ENCODE measurements at places on chromosomes 5 and 9.

GRCh38 chr9:89278997-89279739, 31.8 kb upstream of the CKS2 start:
- DNase-seq: no peak

- no peak for DNase-seq
These were observed 9.5 kb downstream of the NPM1 start for GRCh38 chr5:171397190-171397589.

- no peak for DNase-seq
These were observed 186.2 kb downstream of the DCP2 start for GRCh38 chr5:113162770-113163169.

GRCh38 chr5:77353251-77353650, 138.9 kb downstream of the WDR41 start:
- DNase-seq: no peak

GRCh38 chr9:120187758-120188157, 392.2 kb downstream of the CDK5RAP2 start:
- DNase-seq: no peak

DNA sequence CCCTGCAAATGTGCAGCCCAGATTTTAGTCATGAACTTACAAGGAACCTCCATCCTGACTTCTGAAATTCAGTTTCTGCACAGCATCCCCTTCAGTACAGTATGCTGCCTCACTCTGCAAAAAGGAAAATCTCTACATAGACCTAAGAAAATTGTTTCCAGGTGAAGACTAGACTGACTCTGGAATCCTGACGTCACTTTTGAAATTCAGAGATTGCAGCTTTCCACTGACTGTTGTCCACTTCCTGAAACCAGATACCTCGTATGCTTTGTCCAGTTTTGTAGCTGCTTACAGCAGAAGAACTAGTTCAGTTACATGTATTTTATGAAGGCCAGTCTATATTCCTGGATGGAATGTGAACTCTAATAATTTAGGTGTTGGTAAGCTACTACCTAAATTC, 629.3 kb upstream of the ST8SIA4 start:
- DNase-seq: no peak

GRCh38 chr9:104923740-104924139, 4.2 kb downstream of the ABCA1 start:
- DNase-seq: no peak

- DNase-seq: no peak
These were observed 86.3 kb upstream of the PHYKPL start for GRCh38 chr5:178318893-178319292.

All from NCI-H2029 treated with DMSO at 0.1 percent for 48 hours (cell line).